Fibroblast of skin of left biceps (primary cell): ENCODE measurements at places on chromosomes 16 and 17.

GRCh38 chr17:66175892-66176291 is 16.0 kb downstream of the CEP112 start:
- no peak for DNase-seq

DNA sequence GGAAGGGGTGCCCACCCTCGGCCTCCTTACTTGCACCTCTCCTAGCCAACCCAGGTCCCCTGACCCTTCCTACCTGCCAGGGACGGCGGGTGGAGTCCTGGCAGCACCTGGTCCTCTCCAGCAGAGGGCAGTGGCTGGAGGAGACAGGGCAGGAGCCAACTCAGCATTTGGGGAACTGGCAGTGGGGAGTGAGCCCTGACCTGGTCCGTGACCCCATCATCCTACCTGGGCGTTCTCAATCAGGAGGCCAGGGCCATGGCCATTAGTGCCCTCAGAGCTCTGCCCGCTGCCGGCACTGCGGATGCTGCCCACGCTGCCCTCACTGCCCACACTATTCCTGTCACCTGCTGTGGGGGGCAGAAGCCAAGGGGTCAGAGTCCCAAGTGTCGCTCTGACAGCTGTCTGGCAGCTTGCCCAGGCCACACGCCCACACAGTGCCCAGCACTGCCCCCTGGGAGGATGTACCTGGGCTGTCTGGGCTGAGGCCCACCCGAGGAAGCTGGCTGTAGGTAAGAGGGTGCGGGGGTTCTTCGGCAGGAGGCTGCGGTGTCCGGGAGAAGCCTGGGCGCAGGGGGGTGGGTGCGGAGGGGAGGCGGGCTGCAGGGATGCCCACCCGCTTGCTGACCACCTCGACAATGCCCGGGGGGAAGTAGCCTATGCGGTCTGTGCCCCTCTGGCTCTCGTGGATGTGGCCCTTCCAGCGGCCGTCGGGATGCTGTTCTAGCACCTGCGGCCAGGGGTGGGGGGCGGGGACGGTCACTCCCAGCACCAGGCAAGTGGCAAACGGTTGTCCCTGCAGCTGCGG is 10.8 kb downstream of the CASKIN2 start:
- DNase-seq: no peak

GRCh38 chr16:20901436-20902112 is 1.0 kb downstream of the LYRM1 start:
- DNase-seq: no peak

- DNase-seq: no peak
Measured at GRCh38 chr17:34081269-34081668, 173.8 kb upstream of the CCL2 start.

DNA sequence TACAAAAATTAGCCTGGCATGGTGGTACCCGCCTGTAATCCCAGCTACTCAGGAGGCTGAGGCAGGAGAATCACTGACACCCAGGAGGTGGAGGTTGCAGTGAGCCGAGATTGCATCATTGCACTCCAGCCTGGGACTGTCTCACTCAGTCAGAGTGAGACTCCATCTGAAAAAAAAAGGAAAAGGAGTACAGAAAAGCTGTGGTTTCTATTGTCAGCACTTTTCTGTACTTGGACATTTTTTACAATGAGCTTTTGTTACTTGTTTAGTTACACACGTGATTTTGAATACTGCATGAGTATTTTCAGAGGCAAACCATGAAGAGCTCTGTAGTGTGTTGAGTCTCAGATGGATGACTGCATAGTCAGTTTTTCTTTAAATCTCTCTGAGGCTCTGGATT is 26.3 kb downstream of the ZC3H18 start:
- no peak for DNase-seq

DNA sequence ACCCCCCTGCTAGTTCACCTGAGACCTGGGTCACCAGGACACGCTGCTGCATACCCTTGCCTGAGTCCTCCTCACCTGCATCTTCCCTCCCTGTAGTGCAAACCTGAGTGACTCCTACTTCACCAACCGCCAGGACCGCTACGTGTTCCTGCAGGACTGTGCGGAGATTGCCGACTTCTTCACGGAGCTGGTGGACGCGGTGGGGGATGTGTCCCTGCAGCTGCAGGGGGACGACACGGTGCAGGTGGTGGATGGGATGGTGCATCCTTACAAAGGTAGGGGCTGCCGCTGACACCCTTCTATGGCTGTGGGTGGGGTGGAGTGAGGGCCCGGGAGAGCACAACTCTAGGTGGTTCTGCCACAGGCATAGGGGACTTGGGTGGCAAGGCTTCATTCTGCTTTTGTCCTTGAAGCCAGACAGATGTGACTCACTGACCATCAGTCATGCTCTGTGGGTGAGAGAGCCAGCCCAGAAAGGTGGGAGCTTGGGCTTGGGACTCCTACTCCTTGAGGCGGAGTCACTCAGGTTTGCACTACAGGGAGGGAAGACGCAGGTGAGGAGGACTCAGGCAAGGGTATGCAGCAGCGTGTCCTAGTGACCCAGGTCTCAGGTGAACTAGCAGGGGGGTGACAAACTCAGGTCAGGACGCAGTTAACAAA is 22.3 kb downstream of the PGS1 start:
- DNase-seq: no peak

GRCh38 chr16:83530293-83530692 is 277.5 kb upstream of the HSBP1 start:
- peak; percentile 90 for DNase-seq

DNA sequence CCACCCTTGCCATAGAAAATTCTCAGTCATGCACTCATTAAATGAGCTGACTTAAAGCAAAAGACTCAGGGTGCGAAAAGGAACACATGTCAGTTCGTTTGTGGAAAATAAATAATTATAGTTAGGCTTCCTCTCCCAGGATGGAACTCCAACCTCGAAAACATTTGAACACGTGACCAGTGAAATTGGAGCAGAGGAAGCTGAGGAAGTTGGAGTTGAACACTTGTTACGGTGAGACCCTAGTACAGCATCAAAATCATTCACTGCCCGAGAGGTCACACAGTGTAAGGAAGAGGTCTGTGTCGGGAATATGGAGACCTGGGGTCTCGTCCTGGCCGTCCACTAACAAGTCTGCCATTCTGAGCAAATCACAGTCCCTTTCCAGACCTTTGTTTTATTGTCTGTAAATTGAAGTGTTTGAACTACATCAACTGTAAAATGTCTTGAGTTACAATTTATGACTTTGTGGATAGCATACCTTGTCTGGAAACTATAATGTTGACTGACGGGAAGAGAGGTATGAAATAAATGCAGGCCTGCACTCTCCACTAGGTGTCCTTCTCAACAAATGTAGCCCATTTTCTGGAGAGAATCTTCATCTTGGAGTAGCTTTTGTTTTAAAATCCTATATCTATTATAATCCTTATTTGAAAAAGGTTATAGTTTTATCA is 7.7 kb downstream of the PSMD7 start:
- no peak for DNase-seq

DNA sequence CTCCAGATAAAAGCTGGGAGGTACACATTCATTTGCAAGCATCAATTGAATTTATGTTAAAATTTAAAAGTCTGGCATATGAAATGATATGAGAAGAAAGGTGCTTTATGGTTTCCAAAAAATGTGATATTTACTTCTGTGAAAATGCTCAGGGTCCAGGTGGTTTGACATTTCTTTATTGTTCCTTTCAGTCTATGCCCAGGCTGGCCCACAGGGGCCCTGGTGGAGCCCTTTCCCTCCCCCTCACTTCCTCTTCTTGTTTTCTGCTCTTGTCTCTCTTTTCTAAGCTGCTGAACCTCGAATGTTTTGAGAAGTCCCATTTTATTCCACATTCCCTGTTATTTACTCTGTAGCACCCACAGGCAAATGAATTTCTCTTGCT is 127.8 kb downstream of the HS3ST3B1 start:
- no peak for DNase-seq

DNA sequence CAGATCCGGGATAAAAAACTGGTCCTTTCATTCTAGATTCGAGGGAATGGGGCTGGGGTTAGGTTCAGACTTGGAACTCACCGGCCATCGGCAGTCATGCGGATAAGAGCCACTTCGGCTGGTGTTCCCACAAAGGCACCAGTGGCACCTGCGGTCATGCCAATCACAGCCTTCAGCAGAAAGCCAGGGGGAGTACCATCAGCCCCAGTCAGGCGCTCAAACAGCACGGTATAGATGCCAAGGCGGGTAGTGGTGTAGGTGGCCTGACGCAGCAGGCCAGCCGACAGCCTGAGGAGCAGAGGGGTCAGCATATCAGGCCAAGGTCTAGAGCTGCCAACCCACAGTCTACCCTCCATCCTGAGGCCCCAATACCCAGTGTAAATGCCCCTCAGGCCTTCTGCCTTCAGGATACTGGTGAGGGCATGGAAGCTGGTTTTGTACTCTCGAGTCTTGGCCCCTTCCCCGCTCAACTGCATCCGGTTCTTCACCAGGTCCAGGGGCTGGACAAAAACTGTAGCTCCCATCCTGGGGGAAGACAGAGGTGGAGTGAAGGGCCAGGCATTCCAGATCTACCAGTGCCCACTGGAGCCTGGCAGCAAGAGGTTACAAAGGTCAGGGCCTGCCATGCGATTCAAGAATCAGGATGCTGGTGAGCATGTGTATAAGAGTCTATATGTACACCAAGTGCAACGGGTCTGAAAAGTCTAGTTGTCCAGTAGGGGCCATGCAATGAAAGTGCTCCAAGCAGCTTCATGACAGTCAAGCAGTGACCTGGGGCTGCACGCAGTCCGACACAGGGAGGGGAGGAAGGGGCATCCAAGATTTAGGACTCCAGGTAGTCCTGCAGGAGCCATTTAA is 929 bp downstream of the SLC25A11 start:
- no peak for DNase-seq

DNA sequence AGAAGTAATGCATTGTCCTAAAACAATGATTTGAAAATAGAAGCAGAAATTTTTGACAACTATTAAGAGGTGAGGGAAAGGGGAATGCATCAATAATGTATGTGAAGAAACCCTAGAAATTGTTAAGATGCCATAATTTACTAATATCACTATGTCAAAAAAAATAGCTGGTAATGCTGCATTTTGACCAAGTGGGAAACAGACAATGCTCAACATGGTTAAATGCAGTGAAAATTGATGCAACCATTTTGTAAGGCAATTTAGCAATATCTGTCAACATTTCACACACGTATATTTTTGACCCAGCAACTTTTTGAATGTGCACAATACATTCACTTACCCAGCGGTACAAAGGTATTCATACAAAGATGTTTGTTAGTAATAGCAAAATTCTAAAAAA is 381.6 kb downstream of the CDH11 start:
- DNase-seq: no peak

- DNase-seq: no peak
Measured at GRCh38 chr17:55961386-55961785, 191.9 kb upstream of the ANKFN1 start.

- no peak for DNase-seq
Measured at GRCh38 chr16:66258916-66259845, 107.3 kb upstream of the CDH5 start.

- DNase-seq: no peak
Measured at GRCh38 chr16:78490847-78491246, 391.4 kb downstream of the WWOX start.

DNA sequence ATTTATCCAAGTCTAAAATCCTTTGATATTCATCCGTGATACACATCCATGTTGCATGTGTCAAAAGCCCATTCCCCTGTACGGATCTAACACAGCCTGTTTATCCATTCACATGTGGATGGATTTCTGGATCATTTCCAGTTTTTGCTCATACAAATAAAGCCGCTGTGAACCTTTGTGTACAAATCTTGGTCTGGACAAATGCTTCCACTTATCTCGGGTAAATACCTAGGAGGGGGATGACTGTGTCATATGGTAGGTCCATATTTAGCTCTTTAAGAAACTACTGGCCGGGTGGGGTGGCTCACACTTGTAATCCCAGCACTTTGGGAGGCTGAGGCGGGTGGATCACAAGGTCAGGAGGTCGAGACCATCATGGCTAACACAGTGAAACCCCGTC is 6.3 kb upstream of the TBCD start:
- DNase-seq: no peak

GRCh38 chr17:40314584-40314956 is 5.6 kb downstream of the RARA start:
- no peak for DNase-seq

DNA sequence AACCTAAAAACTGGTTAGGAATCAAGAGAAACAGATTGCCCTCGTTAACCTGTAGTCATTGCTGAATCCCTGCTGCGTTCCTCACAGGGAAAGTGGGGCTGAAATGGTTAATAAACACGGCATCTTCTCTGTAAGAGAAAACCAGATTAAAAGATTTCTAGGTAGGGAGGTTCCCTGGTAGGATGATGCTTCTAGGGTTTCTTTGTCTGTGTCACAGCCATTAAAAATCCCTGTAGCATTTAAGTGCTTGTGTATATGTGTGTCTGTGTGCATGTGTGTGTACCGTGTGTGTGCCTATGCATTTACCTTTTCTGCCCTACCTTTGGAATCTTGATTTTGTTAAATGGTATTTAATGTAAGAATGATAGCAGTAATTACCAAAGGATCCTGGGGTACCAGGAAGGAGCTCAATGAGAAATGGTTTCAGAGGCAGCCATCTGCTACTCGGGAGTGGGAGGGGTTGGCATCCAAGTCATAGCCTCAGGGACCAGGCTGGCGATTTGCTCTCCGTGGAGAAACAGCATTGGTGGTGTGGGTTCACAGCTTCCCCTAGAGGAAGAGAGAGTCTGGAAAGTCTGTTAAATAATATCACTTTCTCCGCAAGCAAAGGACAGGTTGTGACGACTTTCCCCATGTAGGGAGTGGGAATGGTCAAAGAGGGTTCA is 177.1 kb downstream of the HS3ST4 start:
- no peak for DNase-seq

DNA sequence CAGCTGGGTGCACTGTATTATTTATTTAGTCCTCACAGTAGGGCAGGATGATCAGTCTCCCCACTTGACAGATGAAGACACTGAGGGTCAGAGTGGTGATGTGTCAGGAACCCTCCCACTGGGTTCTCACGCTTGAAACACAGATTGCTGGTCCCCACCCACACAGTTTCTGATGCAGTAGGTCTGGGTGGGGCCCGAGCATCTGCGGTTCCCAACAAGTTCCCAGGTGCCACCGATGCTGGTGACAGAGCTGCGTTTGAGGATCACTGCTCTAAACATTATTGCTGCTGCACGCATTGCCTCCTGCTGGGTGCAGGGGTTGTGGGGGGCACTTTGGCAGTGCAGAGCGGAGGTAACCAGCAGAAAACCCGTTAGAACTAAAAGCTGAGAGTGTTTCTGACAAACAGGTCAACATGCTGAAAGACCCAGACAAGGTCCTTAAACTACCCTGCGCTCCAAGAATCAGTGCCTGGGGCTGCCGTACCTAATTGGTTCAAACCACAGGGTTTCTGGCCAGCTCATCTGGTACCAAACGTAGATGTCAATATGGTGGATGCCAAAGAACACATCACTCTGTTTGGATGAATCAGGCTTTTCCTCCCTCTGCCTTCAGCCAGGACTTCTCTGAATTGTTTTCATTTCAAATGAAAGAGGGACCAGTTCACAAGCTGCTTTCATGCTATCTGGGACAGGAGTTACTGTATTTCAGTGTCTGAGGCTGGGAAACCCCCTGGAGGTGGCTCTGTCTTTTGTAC is 76.0 kb downstream of the ABCC1 start:
- no peak for DNase-seq

- no peak for DNase-seq
Measured at GRCh38 chr17:58530655-58531054, 16.2 kb upstream of the MTMR4 start.

- DNase-seq: no peak
Measured at GRCh38 chr16:47965439-47965838, 190.4 kb downstream of the ABCC12 start.
